ENCODE measurements at places on chromosomes 4 and X.
A peak's percentile ranks its signal among the peaks of the same experiment; 100 is the strongest.

- no peak for DNase-seq
These were observed 140.3 kb upstream of the ZXDB start for GRCh38 chrX:57451426-57452020.

- no peak for DNase-seq
These were observed 160.7 kb downstream of the MOSPD2 start for GRCh38 chrX:15033917-15034316.

DNA sequence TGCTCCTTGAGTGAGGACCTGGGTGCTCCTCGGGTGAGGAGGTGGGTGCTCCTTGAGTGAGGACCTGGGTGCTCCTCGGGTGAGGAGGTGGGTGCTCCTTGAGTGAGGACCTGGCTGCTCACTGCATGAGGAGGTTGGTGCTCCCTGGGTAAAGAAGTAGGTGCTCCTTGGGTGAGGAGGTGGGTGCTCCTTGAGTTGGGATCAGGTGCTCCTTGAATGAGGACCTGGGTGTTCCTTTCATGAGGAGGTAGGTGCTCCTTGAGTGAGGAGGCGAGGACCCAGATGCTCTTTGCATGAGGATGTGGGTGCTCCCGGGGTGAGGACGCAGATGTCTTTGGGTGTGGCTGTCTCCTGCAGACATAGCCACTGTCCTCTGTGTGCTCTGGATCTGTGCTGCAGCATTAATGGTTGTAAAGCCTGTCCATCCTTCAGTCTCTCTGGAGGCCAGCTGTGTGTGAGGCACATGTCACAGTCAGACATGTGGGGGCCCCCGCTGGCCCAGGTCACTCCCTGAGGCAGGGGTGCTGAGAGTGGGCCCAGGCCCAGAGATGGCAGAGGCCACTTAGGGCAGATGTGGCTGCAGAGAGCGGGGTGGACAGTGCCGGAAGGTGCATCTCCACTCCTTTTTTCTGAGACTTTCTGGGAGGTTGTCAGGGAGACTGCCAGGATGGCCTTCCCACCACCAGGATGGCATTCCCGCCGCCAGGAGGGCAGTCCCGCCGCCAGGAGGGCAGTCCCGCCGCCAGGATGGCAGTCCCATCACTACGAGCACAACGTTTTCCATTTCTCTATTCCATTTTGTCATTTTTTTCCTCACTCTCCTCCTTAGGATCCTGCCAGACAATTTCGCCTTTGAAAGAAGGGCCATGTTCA is 101.8 kb downstream of the HMX1 start:
- DNase-seq, result no peak

- DNase-seq, result no peak
These were observed 9.6 kb downstream of the MSX1 start for GRCh38 chr4:4868758-4869723.

DNA sequence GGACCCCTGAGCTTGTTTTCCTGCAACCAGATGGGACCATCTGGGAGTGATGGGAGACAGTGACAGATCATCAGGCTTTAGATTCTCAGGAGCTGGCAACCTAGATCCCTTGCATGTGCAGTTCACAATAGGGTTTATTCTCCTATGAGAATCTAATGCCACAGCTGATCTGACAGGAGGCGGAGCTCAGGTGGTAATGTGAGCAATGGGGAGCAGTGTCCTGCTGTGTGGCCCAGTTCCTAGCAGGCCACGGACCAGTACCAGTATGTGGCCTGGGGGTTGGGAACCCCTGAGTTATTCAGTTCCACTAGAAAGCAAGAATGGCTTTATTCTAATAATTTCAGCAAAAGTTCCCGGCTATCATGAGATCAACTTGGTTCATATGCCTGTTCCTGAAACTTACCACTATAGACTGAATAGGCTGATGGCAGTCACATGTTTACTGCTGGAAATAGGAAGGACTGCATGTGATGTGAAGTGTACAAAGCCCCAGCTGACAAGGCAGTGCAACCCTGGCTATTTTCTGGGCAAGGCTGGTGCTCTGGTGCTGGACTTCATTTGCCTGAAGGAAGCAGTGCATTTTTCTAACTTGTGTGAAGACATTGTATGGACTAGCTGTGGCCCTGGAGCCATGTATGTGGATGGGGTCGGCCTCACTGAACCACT is 107.2 kb downstream of the SPRY1 start:
- DNase-seq, result no peak

- no peak for DNase-seq
These were observed 174.3 kb upstream of the ANXA10 start for GRCh38 chr4:167918077-167918476.

- no peak for DNase-seq
These were observed 56.4 kb upstream of the SLIT2 start for GRCh38 chr4:20195071-20195885.

GRCh38 chr4:139607502-139608060 is 51.6 kb upstream of the SETD7 start:
- no peak for DNase-seq

- DNase-seq, result peak; percentile 46
These were observed 968 bp downstream of the GPRIN3 start for GRCh38 chr4:89306486-89307177.
